Activated CD4-positive, alpha-beta memory T cell treated with anti-CD3 and anti-CD28 coated beads, Interleukin-2, amount 10 ng/mL, durations not matched to agents 7 days and 5 days (primary cell): ENCODE measurements at places on chromosomes 12 and 14. TPM values are rescaled to one million over a fixed set of nuclear protein-coding genes. Genes with fewer than 3 reads are reported as not detected.

Gene ABCD2
- 19.6 TPM for total RNA-seq

DNA sequence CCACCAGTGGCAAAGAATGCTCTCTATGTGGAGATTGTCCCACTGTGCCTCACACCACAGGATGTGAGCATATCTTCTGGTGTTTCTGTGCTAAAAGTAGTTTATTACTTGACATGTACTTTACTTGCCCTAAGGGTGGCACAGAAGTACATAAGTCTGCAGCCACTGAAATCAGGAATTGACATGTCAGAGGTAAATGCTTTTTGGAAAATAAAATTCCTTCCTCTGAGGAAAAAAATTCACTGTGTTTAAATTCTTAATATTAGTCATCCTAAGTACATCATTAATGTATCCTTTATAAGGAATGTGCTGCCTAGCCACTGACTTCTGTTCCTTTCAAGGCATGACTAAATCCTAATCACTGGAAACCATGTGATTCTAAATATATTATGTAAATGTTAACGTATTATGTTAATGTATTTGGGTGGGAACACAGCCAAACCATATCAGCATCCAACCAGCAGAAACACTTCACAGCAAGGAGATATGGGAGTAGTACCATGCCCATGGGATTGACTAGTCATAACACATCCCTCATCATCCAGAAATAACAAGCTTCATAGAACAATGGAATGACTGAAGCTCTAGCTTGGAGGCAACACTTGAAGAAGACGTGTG, 239.7 kb upstream of the PPFIA2 start:
- no peak for DNase-seq

- no peak for DNase-seq
These were observed 47.2 kb downstream of the FGD4 start for GRCh38 chr12:32446316-32447119.

Gene GPD1
- 0.28 TPM for total RNA-seq

DNA sequence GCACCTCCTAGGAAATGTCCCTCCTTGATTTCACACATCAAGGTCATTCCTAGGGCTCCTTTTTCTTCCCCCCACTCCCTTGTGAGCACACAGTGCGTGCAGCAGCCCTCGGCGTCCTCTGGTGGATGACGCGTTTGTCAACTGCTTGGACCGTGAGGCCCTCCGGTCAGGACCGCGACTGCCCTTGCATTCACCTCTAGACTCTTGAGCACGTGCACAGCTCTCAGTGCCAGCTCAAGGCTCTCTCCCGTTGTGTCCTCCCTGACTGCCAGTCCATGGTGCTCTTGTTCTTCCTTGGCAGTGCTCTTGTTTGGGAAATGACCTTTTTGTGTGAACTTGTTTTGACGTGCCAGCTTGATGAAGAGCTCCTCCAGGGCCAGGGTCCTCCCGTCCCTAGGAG, 67.9 kb downstream of the TSPAN9 start:
- DNase-seq = no peak

Gene PPP4R4
- total RNA-seq = 3.3 TPM
